ENCODE measurements at places on chromosomes 5 and 9.

GRCh38 chr5:98308231-98308630 lies 465.2 kb upstream of the RGMB start:
- DNase-seq, result peak; percentile 20

- DNase-seq, result no peak
These were observed 3.3 kb downstream of the ENTPD2 start for GRCh38 chr9:137050570-137050969.

DNA sequence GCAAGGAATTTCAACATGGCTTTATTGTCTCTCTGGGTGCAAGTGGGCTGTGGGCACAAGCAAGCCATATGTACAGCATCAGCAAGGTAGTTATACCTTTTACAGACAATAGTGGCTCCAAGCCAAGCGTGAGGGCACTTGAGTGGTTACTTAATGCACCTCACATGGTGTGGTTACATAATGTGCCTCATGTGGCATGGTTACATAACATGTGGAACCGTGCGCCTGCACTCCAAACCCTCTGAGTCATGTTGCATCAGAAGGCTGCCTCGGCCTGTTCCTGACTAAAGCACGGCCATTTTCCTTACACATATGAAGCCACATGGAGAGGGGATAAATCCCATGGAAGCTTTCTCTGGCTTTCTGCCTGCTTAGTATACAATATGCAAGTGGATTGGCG lies 150.9 kb downstream of the OSTF1 start:
- DNase-seq, result no peak

DNA sequence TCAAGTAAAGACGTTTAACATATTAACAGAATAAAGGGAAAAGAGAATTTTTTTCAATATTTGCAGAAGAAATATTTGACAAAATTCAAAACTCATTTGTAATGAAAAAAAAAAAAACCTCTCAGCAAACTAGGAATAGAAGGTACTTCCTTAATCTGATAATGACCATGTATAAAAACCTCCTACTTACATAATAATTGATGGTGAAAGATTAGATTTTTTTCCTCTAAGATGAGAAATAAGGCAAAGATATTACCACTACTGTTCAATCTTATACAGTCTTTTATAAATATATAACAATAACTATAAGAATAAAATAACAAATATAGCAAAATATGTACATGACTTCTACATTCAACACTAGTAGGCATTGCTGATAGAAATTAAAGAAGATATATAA lies 424.6 kb upstream of the KLF4 start:
- no peak for DNase-seq

- no peak for DNase-seq
These were observed 58.7 kb downstream of the ICE1 start for GRCh38 chr5:5481206-5481605.

DNA sequence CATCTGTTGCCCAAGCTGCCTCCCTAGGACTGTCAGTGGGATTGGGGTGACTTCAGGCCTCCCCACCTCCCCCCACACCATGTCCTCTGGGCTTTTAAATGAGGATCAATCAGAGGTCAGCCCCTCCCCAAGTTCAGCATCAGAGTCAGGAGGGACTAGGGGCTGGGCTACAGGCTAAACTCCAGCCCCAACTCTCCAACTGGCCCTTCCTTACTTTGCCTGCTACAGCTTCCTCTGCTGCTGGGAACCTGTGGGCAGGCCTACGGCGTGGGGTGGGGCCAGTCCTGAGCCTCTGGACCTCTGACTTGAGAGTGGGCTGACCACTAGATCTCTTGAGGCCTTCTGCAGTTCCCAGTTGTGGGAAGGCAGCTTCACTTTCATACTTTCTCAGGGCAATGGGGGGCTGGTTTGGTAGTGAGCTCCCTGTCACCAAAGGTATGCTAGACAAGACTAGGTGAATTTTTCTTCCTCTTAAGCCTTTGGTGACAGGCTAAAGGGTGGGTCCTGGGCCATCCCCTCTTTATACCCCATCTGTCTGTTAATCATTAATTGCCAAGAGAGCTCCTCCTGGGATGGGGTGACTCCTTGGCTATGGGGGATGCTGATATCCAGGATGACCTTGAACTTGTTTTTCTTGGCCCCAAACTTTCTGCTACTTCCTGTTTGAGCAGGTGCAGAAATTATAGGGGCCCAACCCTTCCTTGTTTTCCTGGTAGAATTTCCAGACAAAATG lies 10.8 kb upstream of the DAB2IP start:
- no peak for DNase-seq

- DNase-seq, result no peak
These were observed 17.0 kb downstream of the RALGDS start for GRCh38 chr9:133103987-133104505.

DNA sequence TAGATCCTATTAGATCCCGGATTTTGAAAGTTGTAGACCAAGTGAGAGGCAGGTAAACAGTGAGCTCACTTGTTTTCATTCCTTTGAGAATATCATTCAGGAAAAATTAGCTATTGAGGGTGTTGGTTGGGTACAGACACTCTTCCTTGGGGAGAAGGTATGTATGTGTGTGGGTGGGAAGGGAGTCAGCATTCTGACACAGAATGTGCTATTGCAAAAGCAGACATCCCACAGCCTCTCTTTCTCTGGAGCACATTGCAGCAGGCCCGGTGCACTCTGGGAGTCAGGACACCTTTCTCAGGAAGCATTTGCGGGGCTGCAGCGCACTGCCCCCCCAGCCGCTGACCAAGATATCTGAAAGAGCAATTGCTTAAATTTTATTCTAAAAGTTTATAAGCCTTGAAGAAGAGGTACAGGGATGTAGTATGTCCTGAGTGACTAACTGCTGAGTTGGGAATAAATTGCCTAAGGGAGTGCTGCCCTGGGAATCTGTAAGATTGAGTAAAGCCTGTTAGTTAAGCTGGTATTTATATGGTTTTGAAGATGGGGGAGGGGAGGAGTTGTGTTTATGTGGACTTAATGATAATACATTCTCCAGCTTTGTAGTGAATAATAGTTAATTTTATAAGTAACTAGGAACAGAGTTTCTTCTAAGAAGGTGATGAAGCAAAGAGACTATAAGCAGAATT lies 5.2 kb downstream of the TNFAIP8 start:
- no peak for DNase-seq

- no peak for DNase-seq
These were observed 45.8 kb upstream of the FTMT start for GRCh38 chr5:121805911-121806310.
